SK-MEL-5 (cell line): ENCODE measurements at places on chromosomes 7 and 10.

DNA sequence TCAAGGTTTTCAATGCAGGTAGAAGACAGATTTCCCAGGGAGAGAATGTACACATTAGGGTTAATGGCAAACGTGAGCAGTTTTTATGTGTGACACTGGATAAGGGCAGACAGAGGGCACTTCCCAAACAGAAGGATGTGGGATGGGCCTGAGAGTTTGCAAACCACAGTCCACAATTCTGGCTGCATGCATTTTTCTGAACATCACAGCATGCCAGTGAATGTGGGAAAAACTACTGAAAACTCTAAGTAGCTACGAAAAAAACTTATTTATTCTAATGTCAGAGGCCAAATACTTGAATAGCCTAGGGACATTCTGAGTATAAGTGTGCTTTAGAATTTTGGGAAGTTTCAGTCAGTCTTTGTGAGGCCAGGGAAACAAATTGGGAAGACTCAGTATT lies 145.9 kb downstream of the NRCAM start:
- DNase-seq: peak; percentile 21

GRCh38 chr10:7609556-7609955 lies 57.2 kb downstream of the ITIH5 start:
- DNase-seq: no peak

DNA sequence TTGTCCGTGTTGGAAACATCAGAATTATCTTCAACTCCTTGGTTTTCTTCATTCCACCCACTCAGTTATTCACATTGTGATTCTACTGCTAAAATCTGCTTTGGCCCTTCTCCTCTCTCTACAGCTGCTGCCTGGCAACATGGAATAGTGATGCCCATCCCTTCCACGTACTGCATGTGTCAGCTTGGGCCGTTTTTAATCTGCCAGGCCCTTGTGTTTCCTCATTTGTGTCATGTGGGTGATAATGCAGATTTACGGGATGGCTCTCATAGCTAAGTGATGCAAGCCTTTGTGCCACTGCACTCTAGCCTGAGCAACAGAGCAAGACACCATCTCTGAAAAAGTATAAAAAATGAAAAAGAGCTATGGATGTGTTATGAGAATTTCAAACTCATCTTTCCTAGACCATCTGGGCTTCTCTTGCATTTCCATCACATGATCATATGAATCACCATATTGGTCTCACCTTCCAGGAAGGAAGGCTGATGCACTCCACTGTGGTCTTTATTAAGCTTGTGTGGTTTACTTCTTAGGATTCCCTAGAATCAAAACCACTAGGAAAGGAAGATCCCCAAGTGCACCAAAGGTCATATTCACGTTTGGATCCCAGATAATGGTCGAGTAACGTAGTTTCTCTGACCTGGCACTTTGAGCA lies 20.6 kb upstream of the CELF2 start:
- no peak for DNase-seq

- DNase-seq: peak; percentile 84
These were observed 58.4 kb downstream of the DNAJC12 start for GRCh38 chr10:67779465-67780203.

DNA sequence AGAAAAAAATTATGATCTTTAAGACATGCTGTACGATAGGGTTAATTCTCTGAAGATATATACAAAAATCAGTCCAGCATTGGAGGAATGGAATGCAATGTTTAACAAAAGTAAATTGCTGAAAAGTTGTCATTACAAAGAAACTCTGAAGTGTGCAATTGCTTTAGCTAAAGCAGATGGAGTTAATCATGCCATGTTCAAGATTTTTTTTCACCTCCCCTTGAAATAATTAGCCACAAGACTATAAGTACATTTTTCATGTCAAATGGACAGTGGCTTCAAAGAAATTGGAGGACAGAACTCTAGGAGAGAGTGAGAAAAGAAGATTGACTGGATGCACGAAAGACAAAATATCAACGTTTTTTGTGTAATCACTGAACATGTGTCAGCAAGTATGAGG lies 63.1 kb upstream of the MEOX2 start:
- DNase-seq: no peak

DNA sequence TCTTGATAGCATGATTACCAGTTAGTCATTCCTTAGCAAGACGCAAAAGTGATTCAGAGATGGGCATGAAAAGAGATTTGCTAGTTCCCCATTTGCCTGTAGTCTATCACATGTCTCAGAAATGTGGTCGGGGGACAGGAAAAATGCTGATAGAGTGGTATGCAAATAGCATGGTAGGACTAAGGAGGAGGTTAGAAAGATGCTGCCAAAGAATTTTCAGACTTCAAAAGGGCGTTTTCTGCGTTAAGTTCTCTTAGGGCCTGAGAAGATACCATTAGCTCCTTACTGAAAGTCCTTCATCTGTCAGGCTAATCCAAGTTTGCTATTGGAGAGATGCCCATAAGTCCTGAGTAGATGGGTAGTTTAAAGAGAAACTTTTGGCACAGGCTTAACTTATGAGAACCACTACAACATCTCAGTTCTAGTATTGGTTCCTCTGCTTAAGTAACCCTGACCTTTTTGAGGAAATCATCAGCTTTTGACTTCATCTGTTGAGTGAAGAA lies 2.7 kb downstream of the CALD1 start:
- DNase-seq: no peak
